ENCODE measurements at places on chromosomes 1 and 21. TPM values are rescaled to one million over a fixed set of nuclear protein-coding genes. Genes with fewer than 3 reads are reported as not detected.

Gene MASP2
- total RNA-seq = 0.09 TPM

Gene TARDBP
- total RNA-seq = 101 TPM

Gene S100A2
- 1.9 TPM for total RNA-seq

Gene FCRL6
- not detected for total RNA-seq

Gene CLDN17
- total RNA-seq = not detected
